ENCODE measurements at places on chromosomes 16 and 17. TPM values are rescaled to one million over a fixed set of nuclear protein-coding genes. Genes with fewer than 3 reads are reported as not detected.

The ABCC12 gene
- not detected for polyA plus RNA-seq

The CORO6 gene
- 3.9 TPM for polyA plus RNA-seq

The PRSS36 gene
- 1.7 TPM for polyA plus RNA-seq

The TUBB3 gene
- polyA plus RNA-seq, result 13.7 TPM

The ZSCAN10 gene
- polyA plus RNA-seq, result 0.18 TPM

The UMOD gene
- 272 TPM for polyA plus RNA-seq

- DNase-seq, result no peak
Measured at GRCh38 chr16:29761882-29762281, 16.1 kb upstream of the C16orf54 start.

- no peak for DNase-seq
Measured at GRCh38 chr17:50346313-50347116, 589 bp downstream of the XYLT2 start.

GRCh38 chr17:72407336-72407909, 286.6 kb downstream of the SOX9 start:
- DNase-seq, result peak; percentile 69

- DNase-seq, result peak; percentile 57
Measured at GRCh38 chr16:67279296-67280089, at the start of gene PLEKHG4. PLEKHG4 (plus strand) TSS chr16:67279532; CDS start chr16:67280045, 513 bp downstream.

DNA sequence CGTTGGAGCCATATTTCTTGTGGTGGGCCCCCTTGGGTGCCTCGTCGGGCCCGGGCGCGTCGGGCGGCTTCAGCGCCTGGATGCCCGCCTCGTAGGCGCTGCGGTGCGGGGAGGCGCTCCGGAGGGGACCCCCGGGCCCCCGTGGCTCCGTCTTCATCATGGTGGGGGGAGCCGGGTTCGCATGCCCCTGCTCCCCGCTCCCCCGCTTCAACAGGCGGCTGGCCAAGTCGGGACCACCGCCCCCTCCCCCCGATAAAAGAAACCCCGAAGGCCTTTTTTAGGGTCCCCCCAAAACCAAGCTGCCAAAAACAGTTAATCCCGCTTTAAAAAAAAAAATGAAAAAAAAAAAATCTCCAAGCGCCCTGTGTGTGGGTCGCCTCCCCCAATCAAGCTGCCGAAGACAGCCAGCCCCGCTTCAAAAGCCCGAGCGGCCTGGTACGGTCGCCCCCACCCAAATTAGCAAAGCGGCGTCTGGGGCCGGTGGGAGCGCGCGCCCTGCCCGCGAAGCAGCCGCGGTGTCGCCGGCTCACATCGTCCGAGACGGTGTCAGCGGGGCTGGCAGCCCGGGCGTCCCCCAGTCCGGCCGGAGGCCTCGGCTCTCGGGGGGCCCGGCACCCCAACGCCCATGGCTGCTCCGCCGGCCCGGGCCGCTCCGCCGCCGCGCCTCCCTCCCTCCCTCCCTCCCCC, at the start of gene PPP1R9B:
Gene PPP1R9B (minus strand): TSS at position 324 of the 687 bp plus-strand sequence. CDS start 164 bp downstream, at position 160.
- DNase-seq, result no peak

GRCh38 chr17:76017481-76018339, 9.4 kb downstream of the EVPL start:
- no peak for DNase-seq

DNA sequence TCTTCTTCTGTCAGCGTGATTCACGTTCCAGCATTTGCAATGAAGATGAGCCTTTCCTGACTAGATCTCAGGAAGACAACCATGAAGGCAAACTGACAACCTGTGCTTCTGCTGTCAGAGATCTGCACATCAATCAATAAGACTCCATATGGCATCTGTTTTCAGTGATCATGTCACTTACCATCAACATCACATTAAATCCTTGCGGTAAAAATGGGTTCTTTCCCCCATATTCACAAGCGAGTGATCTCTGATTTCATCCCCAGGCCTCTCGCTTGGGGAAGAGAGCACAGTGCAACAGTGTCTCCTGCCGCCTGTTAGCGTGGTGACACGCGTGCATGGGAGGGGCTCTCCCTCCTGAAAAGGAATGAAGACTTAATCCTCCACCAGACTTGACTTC, 11.1 kb downstream of the NACA2 start:
- DNase-seq, result no peak

DNA sequence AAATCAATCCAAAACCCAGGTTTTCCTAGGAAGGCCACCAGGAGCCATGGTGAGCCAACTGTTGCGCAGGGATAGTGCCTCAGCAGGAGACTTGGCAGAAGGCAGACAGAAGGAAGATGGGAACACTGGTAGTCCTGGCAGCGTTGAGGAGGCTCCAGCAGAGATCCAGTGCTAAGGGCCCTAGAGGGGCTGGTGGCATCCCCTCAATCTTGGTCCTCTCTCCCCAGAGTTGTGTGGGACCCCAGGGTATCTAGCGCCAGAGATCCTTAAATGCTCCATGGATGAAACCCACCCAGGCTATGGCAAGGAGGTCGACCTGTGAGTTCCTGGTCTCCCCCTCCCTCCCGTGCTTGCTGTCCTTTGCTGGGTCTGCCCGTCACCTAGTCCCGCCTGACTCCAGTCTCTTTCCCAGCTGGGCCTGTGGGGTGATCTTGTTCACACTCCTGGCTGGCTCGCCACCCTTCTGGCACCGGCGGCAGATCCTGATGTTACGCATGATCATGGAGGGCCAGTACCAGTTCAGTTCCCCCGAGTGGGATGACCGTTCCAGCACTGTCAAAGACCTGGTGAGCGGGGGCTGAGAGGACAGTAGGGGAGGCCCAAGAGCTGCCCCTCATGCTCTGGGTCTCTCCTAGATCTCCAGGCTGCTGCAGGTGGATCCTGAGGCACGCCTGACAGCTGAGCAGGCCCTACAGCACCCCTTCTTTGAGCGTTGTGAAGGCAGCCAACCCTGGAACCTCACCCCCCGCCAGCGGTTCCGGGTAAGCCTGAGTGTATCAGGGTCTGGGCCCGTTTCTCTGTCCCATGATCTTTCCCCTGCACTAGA, 5.7 kb downstream of the CFAP119 start:
- no peak for DNase-seq

DNA sequence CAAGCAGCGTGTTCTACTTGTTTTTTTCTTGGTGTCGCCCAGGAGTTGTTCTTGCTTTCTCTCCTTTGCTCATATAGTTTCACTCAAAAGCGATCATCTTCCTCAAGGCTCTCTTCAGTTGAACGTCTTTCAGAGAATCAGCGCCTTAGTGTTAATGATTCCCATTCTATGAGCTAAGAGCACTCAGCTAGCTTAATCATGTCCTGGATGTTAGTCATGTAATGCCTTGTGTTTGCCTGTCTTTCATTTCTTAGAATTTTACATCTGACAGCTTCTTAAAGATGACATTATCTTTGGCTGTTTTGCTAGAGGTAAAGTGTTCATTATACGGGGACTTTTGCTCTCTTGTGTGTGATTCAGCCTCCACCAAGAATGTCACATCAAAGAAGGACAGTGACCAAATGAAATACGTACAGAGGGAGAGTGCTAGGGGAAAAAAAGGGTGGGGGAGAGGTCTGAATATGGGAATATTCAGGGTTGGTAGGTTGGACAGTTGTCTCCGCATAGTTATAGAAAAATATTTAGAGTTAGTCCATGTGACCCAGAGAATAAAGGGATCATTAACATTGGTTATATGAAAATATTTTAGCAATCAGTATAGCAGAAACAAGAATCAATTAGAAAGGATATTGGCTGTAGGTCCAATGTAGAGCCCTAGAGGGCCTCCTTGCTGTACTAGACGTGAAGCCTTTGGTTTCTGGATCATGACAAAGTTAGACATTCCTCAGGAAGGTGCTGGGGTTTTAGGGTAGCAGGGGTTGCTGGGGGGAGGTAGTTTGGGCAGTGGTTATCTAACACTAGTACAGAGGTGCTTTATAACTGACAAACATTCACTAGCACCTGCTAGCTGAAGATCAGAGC, 31.9 kb upstream of the ANKFN1 start:
- no peak for DNase-seq

DNA sequence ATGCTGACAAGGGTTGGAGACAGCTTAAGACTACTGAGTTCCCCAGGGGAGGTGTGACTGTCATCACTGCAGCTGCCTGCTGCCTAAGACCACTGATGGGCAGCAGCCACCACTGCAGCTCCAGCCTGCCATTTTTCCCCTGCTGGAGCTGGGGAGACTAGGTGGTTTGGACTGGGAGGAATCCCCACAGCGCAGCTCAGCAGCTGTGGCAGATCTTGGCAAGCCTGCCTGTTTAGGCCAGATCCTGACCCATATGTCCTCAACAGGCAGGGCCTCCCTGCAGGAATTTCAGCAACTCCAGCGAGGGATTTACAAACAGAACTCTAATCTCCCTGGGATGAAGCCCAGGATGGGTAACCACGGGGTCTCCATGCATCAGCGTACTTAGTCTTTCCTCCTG, 356.4 kb upstream of the TOM1L1 start:
- DNase-seq, result no peak

DNA sequence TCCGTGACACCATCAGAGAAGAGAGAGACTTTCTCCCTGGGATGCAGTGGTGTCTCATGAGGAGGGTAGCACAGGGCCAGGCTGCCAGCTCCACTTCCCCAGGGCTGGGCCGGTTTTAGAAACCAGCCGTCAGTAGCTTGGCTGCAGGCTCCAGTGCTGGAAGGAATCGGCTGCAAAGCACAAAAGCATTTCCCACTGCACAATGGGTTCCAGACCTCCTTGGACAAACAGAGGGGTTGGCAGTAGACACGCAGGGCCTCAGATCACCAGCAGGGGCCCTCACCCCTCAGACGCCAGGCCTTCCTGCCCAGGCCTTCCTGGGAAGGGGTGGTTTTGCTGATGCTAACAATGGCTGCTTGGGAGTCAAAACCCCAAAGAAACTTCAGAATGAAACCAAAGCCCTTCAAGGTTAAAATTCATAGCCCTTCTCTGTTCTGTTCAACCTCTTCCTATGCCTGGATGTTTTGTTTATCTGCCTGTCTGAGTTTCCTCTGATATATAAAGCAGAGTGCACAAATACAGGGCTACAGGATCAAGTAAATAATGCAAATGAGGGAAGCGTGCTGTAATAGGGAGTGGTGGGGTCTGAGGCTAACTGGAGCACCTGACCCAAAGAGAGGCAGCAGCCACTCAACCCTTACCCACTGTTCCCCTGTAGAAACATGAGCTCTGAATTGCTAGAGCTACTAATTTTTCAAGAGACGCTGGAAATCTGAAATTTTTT, 26.2 kb downstream of the TEKT5 start:
- DNase-seq, result no peak

DNA sequence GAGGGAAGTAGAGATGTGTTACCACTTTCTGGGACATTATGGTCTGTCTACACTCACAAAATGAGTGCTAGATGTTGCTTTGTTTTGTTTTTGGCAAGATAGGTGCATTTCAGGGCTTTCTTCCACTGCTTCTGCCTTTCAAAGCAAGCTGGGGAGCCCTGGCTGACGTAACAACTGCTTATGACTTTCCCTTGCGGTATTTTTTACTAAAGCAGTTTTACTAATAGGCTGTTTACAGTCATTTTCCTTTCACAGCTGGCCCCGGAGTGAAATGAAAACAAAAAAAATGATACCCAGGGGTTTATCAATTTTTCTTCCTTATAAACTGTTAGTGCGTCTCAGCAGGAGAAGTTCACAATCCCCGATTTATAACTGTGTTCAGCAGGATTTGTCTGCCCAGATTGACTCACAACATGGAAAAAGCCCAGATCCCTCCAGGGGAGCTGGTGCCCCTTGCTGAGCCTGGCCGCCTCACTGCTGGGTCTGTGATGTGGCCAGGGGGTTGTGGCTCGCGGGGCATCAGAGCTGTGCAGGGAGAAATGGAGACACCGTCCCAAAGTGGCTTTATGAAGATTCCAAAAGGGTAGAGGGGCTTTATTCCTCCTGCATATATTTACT, 184.4 kb upstream of the HS3ST3A1 start:
- DNase-seq, result no peak

GRCh38 chr17:35540589-35541404, 3.3 kb upstream of the SLFN12L start:
- DNase-seq, result no peak

DNA sequence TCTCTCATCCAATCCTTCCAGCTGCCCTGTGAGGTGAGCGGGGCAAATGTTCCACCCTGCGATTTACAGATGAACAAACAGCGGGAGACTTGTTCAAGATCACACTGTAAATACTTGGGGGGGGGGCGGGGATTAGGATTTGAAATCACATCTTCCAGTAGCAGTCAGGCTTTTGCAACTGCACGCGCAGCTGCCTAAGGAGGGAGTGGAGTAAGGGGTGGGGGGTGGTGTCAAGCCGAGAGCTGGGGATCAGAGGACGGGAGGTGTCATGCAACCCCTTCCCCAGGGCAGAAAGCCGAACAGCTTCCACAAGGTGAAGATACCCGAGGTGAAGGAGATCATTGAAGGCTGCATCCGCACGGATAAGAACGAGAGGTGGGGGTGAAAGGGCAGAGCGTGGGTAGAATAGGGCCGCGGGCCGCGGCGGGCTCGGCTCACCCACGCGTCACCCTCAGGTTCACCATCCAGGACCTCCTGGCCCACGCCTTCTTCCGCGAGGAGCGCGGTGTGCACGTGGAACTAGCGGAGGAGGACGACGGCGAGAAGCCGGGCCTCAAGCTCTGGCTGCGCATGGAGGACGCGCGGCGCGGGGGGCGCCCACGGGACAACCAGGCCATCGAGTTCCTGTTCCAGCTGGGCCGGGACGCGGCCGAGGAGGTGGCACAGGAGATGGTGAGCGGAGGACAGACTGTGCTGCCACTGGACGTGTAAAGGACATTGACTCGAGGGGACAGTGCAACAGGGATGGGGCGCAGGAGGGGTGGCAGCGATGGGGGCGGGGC, 4.6 kb downstream of the WNK4 start:
- DNase-seq, result no peak

- no peak for DNase-seq
Measured at GRCh38 chr17:18248300-18248731, 10.2 kb downstream of the FLII start.

- DNase-seq, result no peak
Measured at GRCh38 chr16:12291989-12292759, 315.6 kb downstream of the SNX29 start.

Measured in left renal cortex interstitium (tissue), 4 donors.